ENCODE measurements at places on chromosomes 1 and 21.

DNA sequence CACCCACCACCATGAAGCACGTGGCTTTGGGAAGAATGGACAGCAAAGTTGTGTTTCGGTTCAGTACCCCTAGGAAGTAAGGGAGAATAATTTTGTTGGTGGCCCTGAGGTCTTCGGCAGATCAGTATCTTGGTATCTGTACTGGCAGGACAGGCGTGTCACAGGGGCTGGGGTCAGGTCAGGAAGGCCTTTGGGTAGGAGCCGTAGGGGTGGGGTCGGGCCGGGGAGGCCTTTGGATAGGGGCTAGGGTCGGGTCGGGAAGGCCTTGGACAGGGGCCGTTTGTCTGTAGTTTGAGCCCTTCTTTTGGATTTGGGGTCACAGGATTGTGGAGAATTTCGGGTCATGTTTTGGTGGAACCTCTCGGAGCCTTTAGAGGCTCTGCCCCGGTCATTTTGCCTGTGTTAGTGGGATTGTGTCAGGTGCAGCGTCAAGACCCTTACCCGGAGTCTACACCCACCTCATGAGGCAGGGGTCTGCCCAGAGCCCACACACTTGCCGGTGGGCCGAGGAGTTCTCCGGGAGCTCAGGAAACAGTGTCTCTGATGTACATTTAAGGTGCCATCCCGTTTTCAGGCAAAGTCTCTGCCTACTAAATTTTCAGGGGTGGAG lies 75.3 kb upstream of the COL6A1 start:
- DNase-seq: no peak

GRCh38 chr1:55289614-55290013 lies 74.5 kb upstream of the USP24 start:
- no peak for DNase-seq

GRCh38 chr1:212637902-212638301 lies 29.3 kb downstream of the ATF3 start:
- DNase-seq: no peak

DNA sequence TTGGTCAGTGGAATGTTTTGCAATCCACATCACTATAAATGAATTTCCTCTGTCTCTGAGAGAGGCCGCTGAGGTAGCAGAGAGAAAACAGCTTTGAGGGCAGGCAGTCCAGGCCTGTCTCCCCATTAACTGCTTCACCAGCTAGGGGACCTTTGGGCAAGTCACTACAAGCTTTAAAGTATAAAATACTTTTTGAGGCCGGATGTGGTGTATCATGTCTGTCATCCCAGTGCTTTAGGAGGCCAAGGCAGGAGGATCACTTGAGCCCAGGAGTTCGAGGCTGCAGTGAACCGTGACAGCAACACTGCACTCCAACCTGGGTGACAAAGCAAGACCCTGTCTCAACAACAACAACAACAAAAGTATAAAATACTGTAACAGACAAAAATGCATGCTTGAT lies 6.4 kb downstream of the IL6R start:
- no peak for DNase-seq

DNA sequence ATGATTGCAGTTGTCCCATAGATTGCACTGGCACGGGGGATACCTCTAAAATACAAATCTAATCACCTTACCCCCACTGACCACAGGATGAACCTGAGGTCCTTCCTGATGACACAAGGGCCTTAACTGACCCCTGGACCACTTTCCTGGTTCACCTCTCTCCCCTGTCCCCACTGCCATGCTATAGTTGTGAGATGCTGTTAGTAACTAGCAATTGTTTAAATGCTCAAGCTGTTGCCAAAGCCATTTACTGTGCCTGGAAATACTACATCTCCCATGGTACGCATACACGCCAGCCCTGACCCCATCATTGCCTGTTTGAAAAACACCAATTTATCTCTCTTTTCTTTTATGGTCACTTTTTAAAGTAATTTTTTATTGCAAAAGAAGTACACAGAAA lies 29.1 kb upstream of the RGS8 start:
- DNase-seq: no peak

DNA sequence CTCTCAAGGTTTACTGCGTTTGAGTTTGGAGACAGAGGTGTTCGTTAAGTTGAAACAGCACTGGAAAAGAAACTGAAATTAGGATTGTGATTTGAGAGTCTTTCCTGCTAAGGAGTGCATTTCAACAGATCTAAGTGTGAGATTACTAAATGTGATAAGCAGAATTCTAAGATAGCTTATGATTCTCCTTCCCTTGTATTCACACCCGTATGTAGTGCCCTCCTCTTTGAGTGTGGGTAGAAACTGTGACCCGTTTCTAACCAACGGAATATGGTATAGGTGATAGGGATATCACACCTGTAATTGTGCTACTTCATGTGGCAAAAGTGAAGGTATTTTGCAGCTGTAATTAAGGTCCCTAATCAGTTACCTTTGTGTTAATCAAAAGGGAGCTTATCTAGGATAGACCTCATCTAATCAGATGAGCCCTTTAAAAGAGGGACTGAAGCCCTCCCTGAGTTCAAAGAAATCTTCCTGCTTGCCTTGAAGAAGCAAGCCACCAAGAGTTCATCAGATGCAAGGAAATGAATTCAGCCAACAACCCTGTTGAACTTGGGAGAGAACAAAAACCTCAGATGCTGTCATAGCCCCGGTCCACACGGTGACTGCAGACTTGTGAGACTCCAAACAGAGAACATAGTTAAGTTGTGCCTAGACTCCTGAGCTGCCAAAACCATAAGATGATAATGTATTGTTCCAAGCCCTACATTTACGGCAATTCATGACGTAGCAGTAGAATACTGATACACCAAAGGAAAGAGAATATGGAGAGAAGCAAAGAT lies 12.6 kb upstream of the IL12RB2 start:
- DNase-seq: no peak

GRCh38 chr1:107491582-107491981 lies 350.7 kb downstream of the NTNG1 start:
- DNase-seq: no peak

DNA sequence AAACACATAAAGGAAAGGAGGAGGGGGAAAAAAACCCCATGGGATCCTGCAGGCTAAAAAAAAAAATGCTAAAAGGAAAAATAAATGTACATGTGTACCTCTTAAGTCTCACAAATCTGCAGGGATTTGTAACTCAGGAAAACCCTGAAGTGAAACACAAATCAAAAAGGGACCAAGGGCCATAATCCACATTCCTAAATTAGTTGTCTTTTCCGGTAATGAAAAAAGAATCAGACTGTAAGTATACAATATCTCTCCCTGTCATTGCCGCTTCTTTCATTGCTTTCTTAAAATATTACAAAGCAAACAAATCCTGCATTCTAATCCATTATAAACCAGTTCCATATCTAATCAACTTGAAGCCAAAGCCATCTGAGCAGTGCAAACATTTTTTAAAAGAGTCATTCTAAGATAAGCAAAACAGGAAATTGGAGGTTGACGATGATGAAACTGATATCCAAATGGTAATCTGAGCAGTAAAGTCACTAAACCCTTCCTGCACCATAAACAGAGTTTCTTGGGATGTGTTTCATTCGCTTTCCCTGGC lies 58.7 kb upstream of the SIM2 start:
- DNase-seq: no peak

- DNase-seq: no peak
These were observed 9.2 kb upstream of the TTC4 start for GRCh38 chr1:54706419-54706818.

GRCh38 chr1:58585581-58586151 lies 8.6 kb upstream of the TACSTD2 start:
- DNase-seq: no peak

DNA sequence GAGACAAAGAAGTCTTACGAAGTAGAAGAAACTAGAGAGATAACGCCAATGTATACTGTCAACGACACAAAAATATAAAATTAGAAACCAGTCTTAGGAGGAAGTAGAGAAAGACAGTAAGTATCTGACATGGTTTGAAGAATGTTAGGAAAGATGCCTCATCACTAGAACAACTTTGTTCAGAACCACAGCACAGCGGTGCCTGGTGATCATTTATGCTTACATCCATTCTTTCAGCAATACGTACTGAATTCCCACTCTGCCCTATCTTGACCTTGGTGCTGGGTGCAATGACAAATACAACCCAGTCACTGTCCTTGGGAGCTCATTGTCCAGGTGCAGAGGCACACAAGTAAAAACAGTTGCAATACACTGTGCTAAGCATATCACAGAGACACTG lies 104.4 kb downstream of the TM2D1 start:
- no peak for DNase-seq

DNA sequence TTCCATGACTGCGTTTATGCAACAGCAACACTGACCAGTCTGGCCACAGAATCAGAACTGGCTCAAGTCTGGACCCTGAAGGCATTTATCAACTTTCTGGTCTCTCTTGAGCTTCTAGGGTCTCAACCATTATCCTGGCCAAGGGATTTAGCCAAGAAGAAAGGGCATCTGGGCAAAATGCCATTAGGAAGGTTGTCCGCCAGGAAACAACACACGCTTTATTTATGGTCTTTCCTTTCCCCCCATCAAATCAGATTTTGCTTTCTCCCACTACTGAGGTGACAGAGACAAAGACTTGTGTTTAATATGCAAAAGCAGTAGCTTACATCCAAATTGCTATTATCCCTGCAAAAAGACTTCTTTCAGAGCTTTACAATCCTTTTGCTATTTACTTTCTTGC lies 81.6 kb upstream of the PPP2R5A start:
- DNase-seq: no peak

DNA sequence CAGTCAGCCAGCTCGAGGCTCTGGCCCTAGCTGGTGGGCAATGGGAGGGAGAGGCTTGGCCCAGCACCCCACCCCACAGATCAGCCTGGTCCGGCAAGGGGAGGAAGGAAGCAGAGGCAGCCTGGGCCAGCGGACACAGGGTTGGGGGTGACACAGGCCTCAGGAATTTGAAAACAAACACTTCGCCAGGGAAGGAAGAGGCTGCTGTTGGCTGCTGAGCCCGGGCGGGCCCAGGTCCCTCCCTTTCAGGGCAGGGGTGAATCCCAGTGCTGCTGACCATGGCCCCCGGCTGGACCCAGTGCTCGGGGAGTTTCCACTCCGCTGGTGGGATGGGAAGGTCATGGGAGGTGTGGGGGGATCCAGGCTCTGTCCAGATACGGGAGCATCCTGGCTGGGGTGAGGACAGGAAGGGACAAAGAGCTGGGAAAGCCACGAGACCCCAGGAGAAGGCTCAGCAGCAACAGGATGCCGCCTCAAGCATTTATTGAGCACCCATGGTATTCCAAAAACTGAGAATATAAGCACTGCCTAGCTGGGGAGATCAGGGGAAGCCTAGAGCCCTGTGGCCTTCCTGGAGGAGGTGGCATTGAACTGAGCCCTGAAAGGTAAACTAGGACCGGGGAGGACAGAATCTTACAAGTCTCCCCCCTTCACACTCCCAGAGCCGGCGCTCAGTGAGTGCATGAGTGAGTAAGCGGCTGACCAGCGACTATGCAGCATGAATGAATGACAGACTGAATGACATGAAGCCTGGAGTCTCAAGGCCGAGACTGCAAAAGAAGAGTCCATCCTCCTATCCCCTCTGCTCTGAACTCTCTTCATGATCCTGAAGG lies 26.2 kb upstream of the EPHA2 start:
- no peak for DNase-seq

DNA sequence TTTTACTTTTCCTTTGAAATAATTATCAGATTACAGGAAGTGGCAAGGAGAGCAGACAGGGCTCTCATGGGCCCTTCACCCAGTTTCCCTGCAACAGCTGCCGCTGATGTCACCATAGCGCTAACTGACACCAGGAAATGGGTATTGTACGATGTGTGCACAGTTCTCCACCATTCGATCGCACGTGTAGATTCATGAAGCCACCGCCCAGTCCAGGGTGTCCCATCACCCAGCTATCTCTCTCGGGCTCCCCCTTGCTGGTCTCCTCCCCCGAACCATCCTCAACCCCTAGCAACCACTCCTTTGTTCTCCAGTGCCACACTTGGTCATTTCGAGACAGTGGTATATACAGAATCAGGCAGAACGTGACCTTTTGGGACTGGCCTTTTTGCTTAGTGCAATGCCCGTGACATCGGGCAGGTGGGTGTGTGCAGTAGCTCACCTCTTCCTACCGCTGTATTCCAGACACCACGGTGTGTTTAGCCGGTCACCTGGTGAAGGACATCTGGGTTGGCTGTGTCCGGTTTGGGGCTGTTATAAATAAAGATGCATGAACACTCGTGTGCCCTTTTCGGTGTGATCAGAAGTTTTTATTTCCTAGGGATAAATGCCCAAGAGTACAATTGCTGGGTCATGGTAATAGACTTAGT lies 118.4 kb downstream of the CRYAA start:
- no peak for DNase-seq

DNA sequence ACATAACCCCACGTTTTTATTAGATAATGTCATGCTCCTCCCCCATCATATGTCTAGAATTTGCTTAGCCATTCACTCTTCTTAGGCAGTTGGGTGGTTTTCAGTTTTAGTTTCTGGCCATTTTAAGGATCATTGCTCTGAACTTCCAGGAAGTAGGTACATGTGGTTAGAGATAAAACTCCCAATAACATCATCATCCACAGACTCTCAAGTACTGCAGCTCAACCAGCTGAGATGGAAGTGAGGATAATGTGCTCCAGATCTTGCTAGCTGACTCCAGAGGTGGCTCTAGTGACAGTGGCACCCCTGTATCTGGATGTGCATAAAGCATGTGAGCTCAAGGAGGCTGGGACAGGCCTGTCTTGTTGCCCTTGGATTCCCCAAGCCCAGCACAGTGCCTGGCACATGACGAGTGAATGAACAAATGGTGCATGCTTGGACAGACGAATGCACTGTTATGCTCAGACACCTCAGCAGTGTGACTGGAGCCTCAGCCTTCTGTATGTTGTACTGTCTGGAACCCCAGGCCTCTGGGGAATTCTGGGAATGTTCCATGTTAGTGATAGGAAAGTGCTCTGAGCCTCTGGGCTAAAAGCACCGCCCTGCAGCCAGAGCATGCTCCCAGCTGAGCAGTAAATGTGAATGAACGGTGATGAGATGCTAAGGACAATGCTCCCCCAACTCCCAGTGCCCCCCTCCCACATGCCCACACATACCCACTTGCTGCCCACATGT lies 16.4 kb upstream of the KCNN3 start:
- no peak for DNase-seq

DNA sequence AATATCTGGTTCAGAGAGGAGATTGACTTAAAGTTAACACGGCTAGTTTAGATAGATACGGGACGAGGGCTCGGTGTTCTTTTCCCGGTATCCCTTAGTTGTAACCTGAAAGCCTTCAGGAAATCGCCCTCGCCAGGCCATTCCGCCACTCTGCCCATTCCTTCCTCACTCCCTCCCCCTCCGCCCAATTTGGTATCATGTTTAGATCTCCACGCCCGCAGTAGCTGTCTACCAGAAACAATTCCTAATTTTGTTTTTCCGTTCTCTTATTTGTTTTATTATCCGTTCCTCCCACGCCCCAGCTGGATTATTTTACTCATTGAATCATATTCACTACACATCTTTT lies 685 bp upstream of the VAMP4 start:
- DNase-seq: no peak

GRCh38 chr1:65694933-65695332 lies 97.8 kb upstream of the PDE4B start:
- no peak for DNase-seq
